Activated CD4-positive, alpha-beta T cell treated with anti-CD3 and anti-CD28 coated beads, Interleukin-2, amount 50 U/mL, for 4 hours (primary cell): ENCODE measurements at places on chromosomes 3 and 15.

DNA sequence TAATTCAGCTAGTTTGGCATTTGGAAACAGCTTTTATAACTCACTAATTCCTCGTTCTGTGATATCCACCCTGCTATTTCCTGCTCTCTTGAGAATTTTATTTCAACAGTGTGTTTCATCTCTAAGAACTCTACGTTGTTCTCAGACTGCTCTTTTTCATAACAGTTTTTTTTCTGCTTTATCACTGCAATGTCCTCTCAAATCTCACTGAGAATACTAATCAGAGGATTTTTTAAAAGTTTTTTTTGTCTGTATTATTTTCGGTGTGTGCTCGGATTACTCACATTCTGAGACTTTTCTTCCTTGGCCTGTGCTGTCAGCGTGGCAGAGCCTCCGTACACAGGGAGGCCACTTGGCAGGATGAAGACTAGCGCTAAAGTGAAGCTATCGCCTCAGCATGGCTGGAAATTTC lies 59.4 kb upstream of the NEO1 start:
- no peak for DNase-seq

DNA sequence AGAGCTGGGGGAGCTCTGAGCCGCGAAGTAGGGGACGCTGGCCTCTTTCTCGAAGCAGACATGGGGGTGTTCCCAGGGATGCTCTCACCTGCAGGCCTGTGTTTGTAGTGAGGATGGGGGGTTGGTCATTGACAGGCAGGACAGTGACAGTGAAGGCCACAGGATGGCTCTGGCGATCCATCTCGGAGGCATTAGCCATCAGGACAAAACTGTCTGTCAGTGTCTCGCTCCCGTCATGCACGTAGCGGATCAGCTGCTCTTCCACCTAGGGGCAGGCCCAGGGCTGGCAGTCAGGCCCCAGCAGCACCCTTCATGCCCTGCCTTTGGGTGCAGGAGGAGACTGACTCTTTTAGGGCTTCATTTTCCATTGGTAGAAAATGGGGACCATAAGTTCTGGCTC lies 28.0 kb downstream of the CSPG4 start:
- DNase-seq: no peak

DNA sequence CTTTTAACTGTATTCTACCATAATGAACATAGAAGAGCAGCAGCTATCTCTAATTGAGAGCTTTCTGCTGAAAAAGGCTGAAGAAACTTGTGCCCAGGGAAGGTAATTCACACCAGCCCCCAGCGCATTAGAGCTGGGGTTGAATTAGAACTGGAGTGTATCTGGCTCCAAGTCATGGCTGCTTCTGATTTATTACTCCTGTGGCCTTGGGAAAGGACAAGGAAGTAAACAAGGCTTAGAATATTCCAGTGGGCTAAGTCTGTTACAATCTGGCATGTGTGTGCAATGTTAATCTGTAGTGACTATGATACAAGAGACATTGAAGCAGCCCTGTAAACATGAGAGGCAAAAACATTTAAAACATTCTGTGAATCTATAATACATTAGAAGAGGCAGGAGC lies 18.1 kb downstream of the CPA3 start:
- no peak for DNase-seq

DNA sequence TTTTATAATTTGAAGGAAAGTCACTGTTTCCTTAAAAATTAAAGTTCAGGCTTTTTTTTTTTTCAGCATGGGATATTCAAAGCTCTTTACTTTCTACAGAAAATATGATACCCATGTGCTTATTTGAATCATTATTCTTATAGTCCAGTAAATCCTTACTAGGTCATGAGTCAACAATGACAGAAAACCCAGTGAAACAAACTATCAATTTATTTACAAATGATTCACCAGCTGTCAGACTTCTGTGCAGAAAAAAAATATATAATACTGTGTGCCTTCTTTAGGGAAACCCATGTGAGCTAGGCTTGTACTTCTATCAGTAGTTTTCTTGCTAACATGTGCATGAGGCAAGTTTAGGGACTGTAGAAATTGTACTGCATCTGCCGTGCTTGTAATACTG lies 1.2 kb downstream of the ACP3 start:
- no peak for DNase-seq

- no peak for DNase-seq
These were observed 14.8 kb downstream of the IL1RAP start for GRCh38 chr3:190528706-190529105.

GRCh38 chr3:169387751-169388696 lies 275.5 kb downstream of the MECOM start:
- no peak for DNase-seq

GRCh38 chr3:73603762-73604171 lies 21.0 kb downstream of the PDZRN3 start:
- DNase-seq: no peak

DNA sequence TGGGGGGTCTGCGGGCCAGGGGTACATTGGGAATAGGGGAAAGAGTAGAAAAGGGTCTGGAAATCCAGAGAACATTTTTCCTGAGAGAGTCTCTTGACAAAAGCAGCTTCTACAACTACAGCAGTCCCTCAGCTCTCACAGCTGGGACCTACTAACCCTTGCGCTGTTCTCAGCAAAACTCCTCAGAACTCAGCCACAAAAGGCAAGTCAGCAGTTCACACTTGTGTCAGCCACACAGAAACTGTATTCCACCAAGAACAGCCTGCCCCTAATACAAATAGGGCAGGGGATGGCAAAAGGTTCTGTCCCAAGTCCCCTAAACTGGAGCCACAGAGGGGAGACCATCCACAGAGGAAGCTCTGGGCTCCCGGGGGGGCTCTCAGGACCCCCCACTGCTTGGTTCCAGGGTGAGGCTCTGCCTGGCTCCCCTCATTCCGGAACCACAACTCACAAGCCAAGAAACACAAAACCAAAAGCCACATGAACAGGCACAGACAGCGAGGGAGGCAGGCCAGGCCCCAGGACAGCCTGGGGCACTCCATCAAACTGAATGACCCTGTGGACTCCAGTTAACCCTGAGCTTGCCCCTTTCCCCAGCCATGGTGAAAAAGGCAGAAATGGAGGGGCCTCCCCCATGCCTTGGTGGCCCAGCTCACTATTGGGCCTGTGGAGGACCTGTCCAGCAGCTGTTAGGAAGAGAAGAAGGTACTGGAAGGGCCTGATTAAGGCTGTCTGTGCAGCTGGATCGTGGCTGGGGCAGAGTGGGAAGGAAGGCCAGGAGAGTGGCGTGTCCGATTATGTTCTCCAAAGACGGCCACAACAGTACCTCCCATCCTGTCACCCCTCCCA lies 162.0 kb downstream of the CHSY1 start:
- no peak for DNase-seq

- no peak for DNase-seq
These were observed at the start of gene RHO for GRCh38 chr3:129528589-129529100. Gene RHO (plus strand): TSS chr3:129528639. CDS start chr3:129528734, 95 bp downstream.

DNA sequence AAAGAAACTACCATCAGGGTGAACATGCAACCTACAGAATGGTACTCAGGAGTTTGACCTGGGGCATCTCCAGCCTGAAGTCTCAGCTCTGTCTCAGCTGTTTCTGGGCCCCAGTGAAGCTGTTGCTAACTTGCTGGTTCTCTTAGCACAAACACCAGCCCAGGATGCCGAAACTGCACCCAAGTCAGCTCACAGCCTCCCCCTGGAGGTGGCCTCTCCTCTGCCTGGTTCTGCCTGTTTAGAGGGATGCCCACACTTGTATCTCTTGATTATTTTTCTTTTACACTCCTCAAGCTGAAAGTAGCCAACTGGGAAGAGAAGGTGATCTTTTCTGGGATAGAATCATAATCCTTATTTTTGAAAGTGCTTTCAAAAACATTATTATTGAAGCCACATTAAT lies 289.0 kb upstream of the RASGRP1 start:
- peak; percentile 19 for DNase-seq

DNA sequence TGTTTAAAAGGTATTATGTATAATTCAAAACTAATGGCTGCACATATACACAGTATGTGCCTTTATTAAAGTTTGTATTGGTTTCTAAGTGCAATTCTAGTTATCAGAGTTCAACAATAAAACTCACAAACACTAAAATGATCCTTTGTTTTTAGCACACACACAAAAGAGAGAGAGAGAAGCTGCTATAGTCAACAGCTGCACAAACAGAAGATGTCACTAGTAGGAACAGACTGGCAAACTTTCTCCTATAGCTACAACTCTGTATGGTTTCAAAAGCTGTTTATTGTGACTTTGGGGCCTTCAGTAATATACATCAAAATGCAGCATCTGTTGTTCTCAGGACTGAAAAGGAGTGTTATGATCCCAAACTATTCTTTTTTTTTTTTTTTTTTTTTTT lies 6.1 kb downstream of the SECISBP2L start:
- no peak for DNase-seq

GRCh38 chr3:53044371-53044710 lies 1.5 kb downstream of the SFMBT1 start:
- DNase-seq: no peak

GRCh38 chr15:52660192-52660591 lies 19.0 kb downstream of the ATOSA start:
- DNase-seq: no peak

GRCh38 chr3:12503126-12503957 lies 19.1 kb downstream of the TSEN2 start:
- DNase-seq: no peak

GRCh38 chr15:100580414-100580813 lies 21.6 kb downstream of the LINS1 start:
- DNase-seq: no peak

GRCh38 chr3:140093742-140094141 lies 158.8 kb downstream of the CLSTN2 start:
- DNase-seq: no peak

- DNase-seq: no peak
These were observed 362.7 kb upstream of the PROK2 start for GRCh38 chr3:72147600-72147999.

DNA sequence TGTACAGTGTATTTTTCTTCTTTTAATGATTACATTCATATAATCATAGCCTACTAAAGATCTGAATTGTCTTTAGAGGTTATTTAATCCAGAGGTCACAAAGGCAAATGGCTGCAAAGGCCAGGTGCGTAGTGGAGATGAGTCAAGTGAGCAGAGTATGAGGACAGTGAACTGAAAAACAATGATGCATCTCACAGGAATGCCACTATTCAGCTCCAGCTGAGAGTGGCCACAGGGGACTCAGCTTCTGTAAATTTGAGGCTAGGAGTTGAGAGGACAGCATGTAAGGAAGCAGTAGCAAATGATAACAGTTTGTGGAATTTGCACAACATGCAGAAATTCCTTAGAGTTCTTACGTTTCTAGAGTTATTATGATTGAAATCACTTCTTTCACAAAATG lies 50.4 kb downstream of the COL6A5 start:
- DNase-seq: no peak

- no peak for DNase-seq
These were observed 357.2 kb downstream of the CLSTN2 start for GRCh38 chr3:140292170-140292569.

- DNase-seq: peak; percentile 58
These were observed 55.8 kb downstream of the ZNF621 start for GRCh38 chr3:40580494-40581091.

- no peak for DNase-seq
These were observed 254.5 kb downstream of the NEK10 start for GRCh38 chr3:27114684-27115083.

GRCh38 chr3:120092474-120092873 lies 1.8 kb downstream of the GSK3B start:
- DNase-seq: no peak

- DNase-seq: no peak
These were observed 339.9 kb upstream of the KCNH8 start for GRCh38 chr3:18808429-18808828.

DNA sequence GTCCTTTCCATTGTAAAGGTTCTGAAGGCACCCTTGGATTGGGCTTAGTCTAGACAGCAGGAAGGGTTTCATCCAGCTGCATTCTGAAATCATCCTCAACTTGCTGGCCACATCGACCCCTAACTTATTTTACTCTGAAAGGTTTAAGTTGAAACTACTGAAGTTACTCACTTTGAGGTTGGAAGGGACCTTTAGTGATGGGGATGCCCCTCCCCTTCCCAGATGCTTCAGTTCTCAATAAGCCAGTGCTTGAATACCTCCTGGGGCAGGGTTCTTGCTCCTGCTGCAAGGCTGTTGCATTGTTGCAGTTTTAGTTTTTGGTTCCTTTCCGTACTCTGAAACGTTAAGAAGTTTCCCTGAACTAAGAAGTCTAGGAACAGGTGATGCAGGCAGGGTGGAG lies 26.4 kb downstream of the FGD5 start:
- DNase-seq: no peak

DNA sequence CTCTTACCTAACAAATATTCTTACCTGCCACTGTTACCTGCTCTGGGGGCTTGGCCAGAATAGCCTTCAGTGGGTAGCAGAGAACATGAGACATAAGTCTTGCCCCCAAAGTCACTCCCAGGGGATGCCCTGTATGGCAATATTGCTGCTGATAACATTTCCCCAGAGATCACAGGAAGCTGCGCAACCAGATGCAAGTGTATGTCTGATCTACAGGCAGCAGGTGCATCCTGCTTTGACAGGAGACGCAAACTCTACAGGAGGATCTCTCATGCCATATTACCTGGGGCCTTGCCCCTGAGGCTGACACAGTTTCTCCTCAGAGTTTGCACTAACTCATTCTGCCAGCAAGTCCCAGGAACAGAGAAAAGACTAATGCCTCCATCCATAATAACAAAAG lies 174.4 kb upstream of the LPP start:
- no peak for DNase-seq

DNA sequence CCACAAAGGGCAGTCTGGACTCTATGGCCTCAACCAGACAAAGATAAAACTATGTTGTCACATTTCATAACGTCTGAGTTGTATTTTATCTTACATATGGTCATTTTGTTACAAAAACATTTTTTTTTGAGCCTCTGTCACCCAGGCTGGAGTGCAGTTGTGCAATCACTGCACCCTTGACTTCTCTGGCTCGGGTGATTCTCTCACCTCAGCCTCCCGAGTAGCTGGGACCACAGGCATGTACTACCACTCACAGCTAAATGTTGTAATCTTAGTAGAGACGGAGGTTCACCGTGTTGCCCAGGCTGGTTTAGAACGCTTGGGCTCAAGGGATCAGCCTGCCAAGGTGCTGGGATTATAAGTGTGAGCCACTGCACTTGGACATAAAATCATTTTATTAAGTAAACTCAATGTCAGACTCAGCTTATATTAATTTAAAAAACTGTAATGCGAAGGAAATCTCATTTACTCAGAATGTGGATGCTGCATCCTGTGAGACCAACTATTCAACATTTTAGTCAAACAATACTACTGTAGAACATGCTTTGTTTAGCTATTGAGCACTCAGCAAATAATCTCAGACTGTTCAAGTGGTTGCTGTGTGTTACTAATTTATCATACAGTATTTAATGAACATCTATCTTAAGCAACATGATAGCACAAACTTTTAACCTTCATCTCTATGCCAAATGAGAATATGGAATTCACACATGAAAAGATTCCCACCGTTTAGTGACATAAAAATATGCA lies 209.2 kb downstream of the TBL1XR1 start:
- no peak for DNase-seq

DNA sequence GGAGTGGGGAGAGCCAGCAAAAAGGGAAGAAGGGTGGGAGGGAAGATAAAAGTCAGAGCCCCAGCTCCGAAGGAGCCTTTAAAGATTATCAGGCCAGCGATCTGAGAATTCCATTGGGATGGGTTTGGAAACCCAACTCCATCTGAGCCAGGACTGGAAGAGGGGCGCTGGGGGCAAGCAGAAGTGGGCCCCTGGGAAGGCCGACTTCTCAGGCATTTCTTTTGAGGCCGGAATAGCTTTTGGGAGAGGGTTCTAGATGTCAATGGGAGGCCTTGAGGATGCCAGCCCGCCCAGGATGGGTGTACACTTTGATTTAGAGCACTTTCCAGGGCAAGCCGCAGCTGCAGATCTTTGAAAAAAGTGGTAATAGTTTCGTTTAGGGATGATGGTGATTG lies 6.6 kb upstream of the SOX2 start:
- no peak for DNase-seq

- DNase-seq: no peak
These were observed 27.1 kb downstream of the CHST2 start for GRCh38 chr3:143146486-143147274.
